ENCODE measurements at places on chromosomes 11 and 22.

DNA sequence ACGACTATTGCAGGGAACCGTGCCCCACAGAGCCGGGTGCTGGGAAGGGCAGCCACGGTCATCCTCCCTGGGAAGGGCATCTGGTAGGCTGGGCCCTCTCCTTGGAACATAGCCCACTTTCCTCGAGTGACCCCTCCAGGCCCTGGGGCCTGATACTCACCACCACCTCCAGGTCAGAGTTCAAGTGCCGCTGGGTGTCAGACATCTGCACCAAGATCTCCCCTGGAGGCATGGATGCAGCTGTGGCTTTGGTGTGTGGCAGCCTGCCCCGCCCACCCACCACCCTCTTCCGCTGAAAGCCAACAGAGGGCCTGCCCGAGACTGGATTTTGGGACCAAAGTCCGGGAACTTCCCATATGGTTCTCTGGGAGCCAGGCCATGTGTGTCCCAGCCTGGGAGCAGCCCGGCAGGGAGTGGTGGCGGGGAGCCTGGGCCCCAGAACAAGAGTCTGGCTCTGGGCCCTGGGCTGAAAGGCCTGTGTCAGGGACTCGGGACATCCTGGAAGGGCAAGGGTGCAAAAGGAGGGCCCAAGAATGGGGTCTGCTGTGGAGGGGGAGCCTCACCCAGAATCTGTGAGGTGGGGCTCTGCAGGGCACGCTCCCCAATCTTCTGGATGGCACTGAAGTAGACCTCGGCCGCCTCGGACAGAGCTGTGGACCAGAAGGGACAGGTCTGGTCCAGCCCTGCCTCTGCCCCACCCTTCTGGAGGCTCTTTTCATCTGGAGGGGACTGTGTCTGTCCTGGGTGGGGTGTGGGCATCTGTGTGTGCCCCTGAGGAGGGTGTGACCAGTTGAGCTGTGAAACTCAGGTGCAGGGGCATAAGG is 2.6 kb downstream of the BAIAP2L2 start:
- no peak for DNase-seq

- DNase-seq: peak; percentile 42
These were observed 24.4 kb downstream of the SREBF2 start for GRCh38 chr22:41857155-41857859.

- DNase-seq: no peak
These were observed 42.5 kb downstream of the SNX19 start for GRCh38 chr11:130873761-130874160.

DNA sequence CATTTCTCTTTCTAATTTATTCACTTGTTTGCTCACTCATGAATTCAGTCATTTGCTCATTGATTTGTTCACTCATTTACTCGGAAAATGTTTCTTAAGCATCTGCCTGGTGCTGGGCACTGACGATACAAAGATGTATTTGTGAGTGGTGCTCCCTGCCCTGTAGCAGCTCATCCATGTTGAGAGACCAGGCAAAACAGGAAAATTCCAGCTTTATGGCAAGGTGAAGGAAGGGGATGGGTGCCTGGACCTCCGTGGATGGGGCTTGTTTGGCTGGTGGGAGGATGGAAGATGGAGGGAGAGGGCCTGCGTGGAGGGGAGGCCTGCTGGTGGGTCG is 53.1 kb downstream of the TBC1D22A start:
- no peak for DNase-seq

DNA sequence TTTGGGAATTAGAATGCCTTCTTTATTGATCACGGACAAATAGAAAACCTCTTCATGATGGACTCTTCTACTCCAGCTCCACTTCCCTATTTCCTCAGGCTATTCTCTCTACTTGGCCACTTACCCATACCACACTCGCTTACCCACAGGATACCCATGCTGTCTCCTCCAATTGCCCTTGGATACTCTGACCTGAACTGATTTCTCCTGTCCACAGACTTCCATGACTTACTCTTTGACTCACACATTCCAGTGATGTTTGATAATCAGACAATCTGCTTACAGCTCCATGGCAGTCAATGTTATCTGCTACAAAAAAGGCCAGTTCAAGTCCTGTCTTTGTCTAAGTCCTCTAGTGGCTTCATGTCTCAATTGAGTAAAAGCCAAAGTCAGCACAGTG is 292.0 kb upstream of the CTSC start:
- no peak for DNase-seq

- DNase-seq: no peak
These were observed 71.0 kb downstream of the RPS6KA4 start for GRCh38 chr11:64429970-64430369.

GRCh38 chr11:112364962-112365481 is 104.4 kb upstream of the PLET1 start:
- DNase-seq: no peak

GRCh38 chr11:122776546-122776945 is 61.8 kb upstream of the CRTAM start:
- no peak for DNase-seq

DNA sequence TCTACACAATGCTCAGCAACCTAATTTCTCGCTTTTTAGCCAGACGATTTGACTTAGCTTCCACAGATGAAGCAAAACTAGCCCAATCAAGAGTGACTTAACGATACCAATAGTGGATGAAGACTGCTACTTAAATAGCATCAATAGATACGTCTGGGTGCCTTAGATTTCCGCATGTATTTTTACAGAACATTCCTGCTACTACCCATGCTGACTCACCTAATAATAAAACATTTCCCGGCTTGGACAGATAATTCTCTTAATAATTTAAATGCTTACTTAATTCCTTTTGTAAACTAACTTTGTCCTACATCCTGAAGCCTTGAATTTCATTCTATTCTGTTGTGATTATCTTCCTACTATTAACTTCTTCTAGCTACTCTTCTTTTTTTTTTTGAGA is 5.2 kb upstream of the LAYN start:
- no peak for DNase-seq

DNA sequence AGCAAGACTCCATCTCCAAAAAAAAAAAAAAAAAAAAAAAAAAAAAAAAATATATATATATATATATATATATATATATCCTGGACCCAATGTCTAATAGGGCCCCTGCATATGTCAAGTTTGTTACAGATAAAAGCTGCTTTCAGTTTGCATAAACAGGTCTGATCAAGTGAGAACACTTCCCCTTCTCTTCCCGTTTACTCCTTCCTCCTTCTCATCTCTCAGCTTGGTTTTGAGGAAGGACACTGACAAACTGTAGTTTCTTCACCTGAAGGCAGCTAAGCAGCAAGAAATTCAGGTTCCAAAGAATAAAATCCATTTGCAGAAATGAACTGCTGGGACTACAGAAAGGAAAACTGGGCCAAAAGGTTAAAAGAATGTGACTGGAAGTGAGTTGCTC is 11.7 kb downstream of the THOC5 start:
- no peak for DNase-seq

DNA sequence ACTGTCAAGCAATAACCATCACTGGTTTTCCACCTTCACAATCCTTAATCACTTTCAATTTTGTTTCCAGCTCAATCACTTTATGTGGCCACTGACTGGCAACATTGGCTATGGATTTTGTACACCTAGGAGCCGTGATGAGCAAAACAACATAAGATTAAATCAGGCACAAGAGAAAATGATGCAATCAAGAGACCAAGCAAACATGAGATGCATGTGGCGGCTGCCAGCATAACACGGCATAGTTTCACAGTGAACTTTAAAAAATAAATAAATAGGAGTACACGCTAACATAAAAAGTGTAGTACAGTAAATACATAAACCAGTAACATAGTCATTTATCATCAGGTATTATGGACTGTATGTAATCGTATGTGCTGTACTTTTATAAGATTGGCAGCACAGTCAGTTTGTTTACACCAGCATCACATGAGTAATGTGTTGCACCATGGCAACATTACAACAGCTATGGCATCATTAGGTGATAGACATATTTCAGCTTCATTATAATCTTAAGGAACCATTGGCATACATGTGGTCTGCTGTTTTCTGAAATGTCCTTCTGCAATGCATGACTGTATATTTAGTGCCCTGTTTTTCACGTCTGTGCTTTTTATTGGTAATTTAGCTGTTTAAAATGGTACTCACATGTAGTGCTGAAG is 83.3 kb upstream of the PRDM11 start:
- DNase-seq: no peak

- no peak for DNase-seq
These were observed 20.2 kb upstream of the SHISAL1 start for GRCh38 chr22:44332946-44333345.

DNA sequence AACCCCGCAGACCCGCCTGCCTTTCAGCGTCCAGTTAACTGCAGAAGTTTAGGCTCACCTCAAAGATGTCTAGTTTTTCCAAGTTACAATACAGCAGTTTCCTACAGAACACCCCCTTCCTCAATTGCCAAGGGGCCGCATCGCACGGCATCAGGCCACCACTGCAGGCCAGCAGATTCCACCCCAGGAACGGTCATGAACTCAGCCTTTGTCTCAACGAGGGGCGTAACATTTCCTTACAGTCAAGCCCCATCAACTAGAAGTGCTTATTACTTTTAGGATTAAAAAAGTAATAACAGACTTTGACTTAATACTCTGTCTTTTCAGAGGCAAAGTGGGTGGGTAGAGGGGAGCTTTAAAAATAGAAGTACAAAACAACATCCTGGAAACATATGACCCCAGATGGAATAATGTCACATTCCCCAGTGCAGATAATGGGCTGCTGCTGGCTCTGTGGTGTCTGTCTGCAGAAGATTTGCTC is 36.3 kb downstream of the PPP2R1B start:
- DNase-seq: no peak

- DNase-seq: no peak
These were observed 102.0 kb downstream of the CYP2R1 start for GRCh38 chr11:14789879-14790484.

DNA sequence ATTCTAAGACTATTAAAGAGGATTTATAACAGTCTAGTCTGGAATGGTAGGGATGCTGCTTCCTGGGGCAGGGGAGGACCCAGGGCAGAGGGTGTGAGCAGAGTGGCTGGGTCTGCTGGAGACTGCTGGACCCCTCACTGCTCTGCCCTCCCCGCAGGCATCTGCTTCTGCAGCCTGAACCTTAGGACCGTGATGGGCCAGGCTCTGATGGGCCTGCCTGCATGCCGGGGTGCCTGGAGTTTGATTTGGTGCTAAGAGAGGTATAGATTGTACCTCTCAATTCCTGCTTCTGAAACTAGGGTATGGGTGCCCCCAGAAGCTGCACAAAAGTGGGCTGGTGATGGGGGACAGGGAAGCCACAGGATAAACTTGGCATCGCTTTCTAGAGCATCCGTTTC is 54.9 kb downstream of the CD82 start:
- no peak for DNase-seq

DNA sequence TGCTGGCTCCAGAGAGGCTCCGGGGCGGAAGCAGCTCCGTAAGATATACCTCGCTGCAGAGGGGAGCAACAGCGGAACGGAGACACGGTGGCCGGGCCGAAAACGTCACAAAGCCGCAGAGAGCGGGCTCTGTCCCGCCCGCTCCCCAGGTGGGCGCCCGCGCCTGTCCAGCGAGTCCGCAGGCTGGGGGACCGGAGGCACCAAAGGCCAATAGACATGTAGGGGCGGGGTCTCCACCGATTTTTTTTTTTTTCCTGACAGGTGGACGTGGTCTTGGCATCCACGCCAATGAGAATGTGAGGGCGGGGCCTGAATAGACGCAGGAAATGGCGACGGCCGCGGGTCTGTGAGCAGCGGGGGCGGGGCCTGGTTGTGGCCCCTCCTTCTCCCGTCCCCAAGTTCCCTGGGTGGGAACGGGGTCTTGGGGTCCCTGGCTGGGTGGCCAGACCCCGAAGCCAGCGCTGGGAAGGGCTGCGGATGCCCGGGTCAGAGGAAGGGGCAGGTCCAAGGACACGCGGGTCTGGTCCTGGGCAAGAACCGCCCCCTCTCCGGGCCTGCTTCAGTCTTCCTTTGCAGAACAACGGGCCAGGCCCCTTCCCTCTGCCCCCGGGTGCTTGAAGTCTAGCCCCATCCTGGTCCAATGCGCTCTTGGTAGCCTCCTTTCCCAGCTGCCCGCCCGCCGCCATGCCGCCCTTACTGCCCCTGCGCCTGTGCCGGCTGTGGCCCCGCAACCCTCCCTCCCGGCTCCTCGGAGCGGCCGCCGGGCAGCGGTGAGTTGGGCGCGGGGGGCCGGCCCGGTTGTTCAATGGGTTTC is at the start of gene DNAJC4:
DNAJC4 (plus strand) TSS at position 378 of the 814 bp plus-strand sequence; CDS start at position 685, 307 bp downstream.
- peak; percentile 76 for DNase-seq

GRCh38 chr11:71267807-71268421 is 15.5 kb upstream of the SHANK2 start:
- DNase-seq: no peak

DNA sequence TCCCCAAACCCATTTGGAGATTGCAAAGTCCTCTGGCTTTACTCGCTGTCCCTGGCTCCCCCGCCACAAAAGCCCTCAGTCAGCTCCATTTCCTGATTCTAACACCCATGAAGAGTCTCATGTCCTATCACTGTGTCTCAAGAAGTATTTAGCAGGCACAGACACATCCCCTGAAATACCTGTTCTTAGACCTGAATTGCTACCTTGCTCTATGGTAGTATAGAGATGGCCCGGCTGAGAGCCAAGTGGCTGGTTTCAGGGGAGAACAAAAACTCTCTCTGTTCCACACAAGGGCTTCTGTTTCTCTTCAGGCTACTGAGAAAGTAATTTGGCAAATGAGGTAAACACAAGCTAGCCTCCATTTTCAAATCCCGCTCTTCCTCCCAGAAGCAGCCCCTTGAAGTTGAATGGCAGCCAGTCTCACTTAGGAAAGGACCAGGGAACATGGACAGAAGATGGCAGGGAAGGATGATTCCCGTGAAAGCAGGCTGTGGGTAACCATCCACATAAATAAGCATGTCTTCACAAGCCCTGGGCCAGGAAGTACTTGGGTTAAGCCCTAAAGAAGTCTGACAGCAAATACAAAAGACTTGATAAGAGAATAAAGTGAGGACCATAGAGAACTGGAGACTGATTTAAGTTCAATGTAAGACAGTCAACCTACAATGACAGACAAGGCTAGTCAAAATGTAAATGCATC is 137.8 kb downstream of the C11orf58 start:
- DNase-seq: no peak

- DNase-seq: no peak
These were observed 26.6 kb upstream of the XBP1 start for GRCh38 chr22:28826921-28827320.

DNA sequence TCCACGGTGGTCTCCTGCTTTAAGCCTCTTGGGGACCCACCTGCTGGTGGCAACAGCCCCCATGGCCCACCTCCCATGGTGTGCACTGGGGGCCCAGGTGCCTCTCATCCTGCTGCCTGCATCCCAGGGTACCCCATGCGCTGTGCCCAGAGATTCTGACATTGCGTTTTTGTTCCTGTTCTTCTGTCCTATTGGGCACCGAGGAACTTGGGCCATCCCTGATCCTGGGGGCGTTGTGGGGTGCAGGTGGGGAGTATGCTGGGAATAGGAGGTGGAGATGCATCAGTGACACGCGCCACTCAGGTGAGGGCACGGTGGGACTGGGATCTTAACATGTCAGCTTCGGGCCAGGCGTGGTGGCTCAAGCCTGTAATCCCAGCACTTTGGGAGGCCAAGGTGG is 12.4 kb upstream of the NAP1L4 start:
- no peak for DNase-seq
